Urinary bladder (tissue), 4 donors: ENCODE measurements at places on chromosomes 7 and 10. TPM values are rescaled to one million over a fixed set of nuclear protein-coding genes. Genes with fewer than 3 reads are reported as not detected.

The NUP42 gene
- 50.4 TPM for total RNA-seq

DNA sequence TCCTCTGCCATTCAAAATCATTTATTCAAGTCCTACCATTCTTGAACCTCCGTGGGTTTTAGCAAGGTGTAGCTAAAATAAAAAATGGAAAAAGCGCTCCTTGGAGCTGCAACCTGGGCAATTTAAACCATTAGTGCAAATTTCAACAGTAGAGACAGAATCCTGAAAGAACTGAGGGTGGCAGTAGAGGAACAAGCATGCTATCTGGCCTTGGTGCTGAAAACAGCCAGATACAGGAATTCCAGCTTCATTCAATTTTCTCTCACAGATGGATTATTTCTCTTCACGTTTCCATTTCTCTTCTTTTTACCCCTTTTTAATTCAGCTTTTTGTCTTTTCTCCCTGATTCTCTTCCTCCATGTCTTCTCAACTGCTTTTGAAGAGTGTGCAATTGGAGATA, 77.7 kb downstream of the OTUD1 start:
- DNase-seq = no peak

The PRR15 gene
- 3.0 TPM for total RNA-seq

GRCh38 chr10:75240329-75241076, 4.7 kb upstream of the COMTD1 start:
- DNase-seq = no peak

GRCh38 chr10:14369906-14370305, 39.2 kb upstream of the FRMD4A start:
- DNase-seq = no peak

DNA sequence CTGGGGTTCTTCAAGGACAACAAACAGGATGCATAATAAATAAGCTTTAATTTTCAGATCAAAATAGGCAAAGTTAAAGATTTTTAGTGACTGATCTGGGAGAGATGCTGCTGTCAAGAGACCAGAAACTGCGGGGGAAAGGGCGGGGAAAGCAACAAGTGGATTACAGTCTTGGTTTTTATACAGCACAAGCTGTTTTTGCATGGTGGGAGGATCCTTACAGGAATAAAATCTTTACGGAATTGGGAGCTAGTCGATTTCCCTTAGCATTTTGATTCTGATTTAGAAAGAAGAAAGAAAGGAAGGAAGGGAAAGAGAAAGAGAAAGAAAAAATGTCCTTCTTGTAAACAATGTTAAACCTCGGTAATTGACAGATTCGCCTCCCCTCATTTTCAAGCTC, 242.3 kb upstream of the SP8 start:
- DNase-seq = no peak

- no peak for DNase-seq
These were observed 10.2 kb downstream of the PYROXD2 start for GRCh38 chr10:98404571-98405359.

The KCND2 gene
- 5.9 TPM for total RNA-seq

GRCh38 chr10:14554091-14554490, 220.6 kb downstream of the FAM107B start:
- no peak for DNase-seq

The FAM25C gene
- not detected for total RNA-seq

DNA sequence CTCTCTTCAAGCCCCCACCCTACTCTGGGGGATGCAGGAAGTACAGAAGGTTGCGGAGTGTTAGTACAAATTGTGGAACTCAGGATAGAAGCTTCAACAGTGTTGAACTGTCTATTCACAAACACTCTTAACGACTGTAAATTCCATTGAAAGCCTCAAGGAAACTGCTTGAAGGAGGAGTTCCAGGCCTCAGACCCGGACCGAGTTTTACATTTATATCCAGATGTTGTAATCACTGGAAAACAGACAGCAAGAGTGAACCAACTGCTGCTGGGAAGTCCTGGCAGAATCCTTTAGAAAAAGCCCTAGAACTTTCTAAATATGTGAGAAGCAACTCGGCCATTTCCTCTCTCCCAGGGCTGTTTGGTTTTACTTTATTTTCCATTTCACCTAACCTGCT, 84.1 kb upstream of the LRRC18 start:
- DNase-seq = peak; percentile 23

- no peak for DNase-seq
These were observed 175.5 kb upstream of the MYO3A start for GRCh38 chr10:25758511-25758910.

- DNase-seq = no peak
These were observed 174.5 kb upstream of the KLF14 start for GRCh38 chr7:130908345-130909160.

DNA sequence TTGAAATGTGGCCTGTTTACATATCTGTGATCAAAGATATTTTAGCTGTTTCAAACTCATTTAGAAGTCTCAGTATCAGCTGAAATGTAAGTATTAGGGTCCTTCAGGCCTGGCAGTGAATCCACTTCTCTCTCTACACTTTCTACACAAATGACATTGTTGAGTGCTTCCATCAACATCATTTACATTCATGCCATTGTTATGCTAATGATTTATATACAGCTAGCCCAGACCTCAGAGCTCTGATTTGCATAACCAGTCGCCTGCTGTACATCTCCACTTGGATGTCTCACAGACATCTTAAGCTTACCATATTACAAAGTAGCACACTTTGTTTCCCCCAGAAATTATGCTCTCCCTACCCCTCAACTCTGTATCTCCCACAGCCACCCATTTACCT, 71.6 kb downstream of the GSDME start:
- no peak for DNase-seq

The TEX36 gene
- not detected for total RNA-seq

The SFTPD gene
- total RNA-seq = not detected

DNA sequence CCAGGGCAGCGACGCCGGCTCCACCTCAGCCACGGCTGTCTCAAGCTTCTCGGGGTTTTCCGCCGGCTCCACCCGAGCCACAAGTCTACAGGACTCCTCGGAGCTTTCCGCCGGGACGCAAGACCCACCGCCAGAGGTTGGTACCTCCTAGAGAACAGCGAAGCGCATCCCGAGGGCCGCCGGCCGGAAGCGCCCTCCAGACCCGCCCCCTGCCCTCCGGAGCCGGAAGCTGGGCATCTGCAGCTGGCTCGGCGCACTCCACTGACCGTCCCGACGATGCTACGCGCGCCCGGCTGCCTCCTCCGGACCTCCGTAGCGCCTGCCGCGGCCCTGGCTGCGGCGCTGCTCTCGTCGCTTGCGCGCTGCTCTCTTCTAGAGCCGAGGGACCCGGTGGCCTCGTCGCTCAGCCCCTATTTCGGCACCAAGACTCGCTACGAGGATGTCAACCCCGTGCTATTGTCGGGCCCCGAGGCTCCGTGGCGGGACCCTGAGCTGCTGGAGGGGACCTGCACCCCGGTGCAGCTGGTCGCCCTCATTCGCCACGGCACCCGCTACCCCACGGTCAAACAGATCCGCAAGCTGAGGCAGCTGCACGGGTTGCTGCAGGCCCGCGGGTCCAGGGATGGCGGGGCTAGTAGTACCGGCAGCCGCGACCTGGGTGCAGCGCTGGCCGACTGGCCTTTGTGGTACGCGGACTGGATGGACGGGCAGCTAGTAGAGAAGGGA, at the start of gene MINPP1:
Gene MINPP1 (plus strand): TSS at position 254 of the 726 bp plus-strand sequence. CDS start 23 bp downstream, at position 277.
- peak; percentile 41 for DNase-seq

GRCh38 chr7:22013711-22014110, 68.0 kb upstream of the CDCA7L start:
- DNase-seq = no peak

- no peak for DNase-seq
These were observed 153.7 kb downstream of the PLXNA4 start for GRCh38 chr7:132422502-132423111.

DNA sequence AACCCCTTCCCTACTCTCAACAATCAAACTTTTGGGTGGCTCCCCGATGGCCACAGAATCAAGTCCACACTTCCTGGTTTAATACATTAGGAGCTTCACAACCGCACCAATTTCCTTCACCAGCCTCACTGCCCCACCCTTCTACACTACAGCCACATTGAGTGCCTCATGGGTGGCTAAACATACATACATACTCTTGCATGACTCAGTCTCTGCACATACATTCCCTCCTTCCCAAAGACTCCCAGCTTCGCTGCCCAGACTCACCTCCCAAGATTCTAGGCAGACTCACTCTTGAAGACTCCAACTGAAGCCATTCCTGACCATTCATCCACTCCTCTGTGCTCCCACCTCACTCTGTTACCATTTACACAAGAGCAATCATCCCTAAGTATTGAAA, 15.9 kb downstream of the VPS41 start:
- no peak for DNase-seq

DNA sequence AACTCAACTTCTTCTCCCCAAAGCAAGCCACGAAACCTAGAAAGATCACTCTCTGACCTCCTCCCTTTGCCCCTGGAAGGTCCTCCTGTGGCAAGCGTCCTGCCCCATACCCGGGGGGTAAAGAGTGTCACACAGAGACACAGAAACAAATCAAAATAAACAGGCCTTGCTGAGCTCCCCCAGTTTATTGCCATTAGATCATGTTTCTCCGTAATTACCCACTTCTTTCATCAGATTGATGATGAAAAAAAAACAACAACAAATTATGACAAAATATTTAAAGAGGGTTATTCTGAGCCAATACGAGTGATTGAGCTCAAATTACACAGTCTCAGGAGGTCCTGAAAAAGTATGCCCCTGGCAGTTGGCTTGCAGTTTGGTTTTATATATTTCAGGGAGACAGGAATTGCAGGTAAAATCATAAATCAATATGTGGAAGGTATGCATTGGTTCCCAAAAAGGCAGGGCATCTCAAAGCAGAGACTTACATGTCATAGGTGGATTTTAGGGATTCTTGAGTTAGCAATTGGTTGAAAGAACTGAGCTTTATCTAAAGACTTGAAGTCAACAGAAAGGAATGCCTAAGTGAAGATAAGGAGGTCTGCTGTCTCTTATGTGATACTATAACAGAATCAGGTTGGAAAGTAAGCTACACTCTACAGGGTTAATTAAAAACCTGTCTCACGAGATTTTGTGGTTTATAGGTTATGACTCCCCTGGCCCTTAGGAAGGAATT, 86.2 kb downstream of the APBB1IP start:
- DNase-seq = no peak
